Suppressor macrophage (primary cell): ENCODE measurements at places on chromosomes 5 and 9.

DNA sequence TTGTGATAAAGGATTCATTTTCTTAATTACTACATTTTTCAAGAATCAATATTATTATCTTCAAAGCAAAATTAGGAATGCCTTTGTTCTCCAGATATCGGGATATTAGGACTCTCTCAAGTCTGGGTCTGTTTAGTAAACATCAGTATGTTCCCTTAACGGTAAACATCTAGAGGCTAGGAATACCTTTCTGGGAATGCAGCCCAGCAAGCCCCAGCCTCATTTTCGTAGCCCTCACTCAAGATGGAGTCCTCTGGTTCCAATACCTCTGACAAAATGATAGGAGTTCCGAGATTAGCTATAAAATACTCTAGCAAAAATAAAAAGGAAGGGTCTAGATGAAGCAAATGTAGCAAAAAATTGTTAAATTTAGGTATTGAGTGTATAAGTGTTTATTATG is 84.5 kb downstream of the TEX10 start:
- DNase-seq: no peak

DNA sequence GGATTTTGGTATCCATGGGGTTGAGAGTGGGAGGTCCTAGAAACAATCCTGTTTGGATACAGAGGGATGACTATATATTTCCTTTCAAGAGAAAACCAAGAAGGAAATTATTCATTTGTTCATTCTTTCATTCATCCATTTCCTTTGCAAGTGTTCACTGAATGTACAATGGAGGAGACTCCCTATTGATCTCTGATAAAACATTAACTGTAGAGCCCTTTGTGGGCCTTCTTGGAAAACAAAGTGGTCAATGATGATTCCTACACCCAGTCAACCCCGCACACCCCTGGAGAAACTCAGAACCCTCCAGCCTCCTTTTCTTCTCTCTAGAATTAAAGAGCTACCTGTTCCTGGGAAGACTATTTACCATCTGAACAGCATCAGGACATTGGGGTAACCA is 247.3 kb downstream of the AUH start:
- DNase-seq: no peak

- peak; percentile 9 for DNase-seq
Observed at GRCh38 chr5:83919071-83920041, 198.7 kb upstream of the HAPLN1 start.

GRCh38 chr5:96584712-96585111 is 77.5 kb upstream of the CAST start:
- peak; percentile 59 for DNase-seq

GRCh38 chr5:133205204-133205603 is 153.4 kb downstream of the HSPA4 start:
- DNase-seq: no peak

- DNase-seq: no peak
Observed at GRCh38 chr9:137531099-137531765, 19.0 kb downstream of the PNPLA7 start.

GRCh38 chr5:135053278-135053677 is 19.2 kb upstream of the PITX1 start:
- no peak for DNase-seq

GRCh38 chr5:134006115-134006514 is 1.3 kb upstream of the VDAC1 start:
- DNase-seq: no peak
